ENCODE measurements at places on chromosomes 1 and 21.
A peak's percentile ranks its signal among the peaks of the same experiment; 100 is the strongest.

DNA sequence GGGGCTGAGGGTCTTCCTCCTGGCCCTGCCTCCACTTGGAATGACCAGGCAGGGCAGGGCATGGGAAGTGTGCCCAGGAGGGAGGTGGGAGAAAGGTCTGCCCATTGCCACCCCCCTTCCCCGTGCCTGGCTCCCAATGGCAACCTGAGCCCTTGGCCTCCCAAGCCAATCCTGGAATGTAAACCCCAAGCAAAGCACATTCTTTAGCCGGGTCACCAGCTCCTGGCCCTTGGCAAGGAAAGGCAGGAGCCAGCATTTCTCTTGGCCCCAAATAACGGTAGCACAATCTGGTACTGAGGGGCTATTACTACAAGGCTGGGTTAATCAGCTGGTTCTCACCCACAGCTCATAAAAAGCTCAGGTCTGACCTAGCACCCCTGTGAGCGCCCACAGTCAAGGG, 6.9 kb upstream of the NUAK2 start:
- DNase-seq, result no peak

GRCh38 chr1:3312898-3313575, 141.4 kb upstream of the ARHGEF16 start:
- no peak for DNase-seq

GRCh38 chr1:194975913-194976312, 1632.3 kb downstream of the KCNT2 start:
- no peak for DNase-seq

DNA sequence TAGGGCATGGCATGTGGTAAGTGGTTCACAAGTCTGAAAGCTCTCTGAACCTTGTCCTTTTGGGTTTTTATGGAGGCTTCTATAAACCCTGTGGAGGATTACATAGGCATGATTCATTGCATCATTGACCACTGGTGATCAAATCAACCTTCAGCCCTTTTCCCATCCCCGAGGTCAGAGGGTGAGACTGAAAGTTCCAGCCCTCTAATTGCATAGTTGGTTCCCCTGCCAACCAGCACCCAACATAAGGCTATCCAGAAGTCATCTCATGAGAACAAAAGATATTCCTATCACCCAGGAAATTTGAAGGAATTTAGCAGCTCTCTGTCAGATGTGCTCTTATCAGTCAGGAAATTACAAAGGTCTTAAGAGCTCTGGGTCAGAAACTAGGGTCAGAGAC, 89.5 kb upstream of the ARTN start:
- DNase-seq, result no peak

GRCh38 chr1:200282497-200283122, 127.2 kb downstream of the ZNF281 start:
- DNase-seq, result no peak

DNA sequence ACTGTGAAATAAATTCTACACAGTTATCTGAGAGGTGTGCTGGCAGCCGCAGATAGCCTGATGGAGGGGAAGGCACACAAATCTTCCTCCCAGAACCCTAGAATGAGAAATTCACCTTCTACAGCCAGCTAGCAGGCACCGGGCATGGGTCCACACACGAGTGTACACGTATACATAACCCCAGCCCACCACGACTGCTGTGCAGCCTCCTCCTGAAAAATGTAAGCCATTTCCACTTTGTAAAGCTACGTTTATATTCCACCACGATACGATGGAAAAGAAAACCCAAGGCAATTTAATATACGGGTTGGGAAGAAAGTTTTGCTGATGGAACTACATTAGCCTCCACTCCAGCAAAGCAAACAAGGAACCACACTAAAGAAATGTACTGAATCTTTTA, 1.8 kb downstream of the BTG3 start:
- DNase-seq, result no peak

GRCh38 chr1:230749635-230750034, 2.4 kb downstream of the CAPN9 start:
- no peak for DNase-seq

- no peak for DNase-seq
These were observed 2.0 kb upstream of the GJA5 start for GRCh38 chr1:147762233-147763024.

DNA sequence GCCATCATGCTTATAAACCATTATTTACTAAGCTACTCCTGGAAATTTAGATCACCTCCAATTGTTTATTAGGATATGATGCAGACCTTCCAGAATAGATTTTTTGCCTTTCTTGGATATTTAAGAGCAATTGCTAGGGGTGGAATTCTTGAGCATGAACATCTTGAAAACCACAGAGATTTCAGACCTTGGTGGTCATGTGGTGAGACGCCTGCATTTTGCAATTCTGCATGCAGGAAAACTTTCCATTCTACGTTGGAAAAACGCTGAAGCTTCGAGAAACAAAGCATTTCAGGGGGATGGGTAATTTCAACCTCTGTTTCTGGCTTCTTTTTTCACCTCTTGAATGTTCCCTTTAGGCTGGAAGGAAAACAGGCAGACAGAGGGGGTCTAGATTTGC, 596.3 kb downstream of the KIF26B start:
- no peak for DNase-seq

DNA sequence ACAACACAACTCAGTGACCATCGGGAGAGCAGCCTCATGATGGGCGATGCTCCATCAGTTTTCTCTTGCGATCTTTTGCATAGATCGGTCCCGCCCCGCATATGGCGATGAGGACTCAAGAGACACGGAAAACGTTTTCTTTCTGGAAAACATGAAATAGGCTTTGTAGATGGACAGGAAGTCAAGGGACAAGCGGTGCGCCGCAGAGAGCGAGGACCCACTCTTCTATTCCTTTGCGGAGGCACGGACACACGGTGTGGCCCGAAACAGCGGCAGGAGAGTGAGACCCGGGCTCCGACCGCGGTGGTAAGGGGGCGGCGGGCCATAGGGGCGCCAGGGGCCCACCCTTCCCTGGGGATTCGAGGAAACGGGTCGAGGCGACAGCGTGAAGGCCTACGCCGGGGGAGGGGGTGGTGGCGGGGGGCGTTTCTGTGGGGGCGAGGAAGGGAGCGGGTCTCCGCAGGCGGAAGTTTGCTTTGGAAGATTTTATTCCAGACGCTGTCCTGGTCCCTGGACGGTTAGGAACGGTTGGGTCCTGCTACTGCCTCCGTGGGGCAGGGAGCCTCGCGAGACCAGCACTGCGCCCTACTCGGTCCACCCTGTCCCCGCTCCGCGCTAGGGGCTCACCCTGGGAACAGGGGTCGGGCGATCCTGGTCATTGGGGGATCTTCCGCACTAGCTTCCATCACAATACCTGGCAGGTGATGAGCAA, 796 bp upstream of the TDRKH start:
- DNase-seq, result no peak

- no peak for DNase-seq
These were observed 730 bp upstream of the PHF13 start for GRCh38 chr1:6612641-6613360.

- no peak for DNase-seq
These were observed 31.2 kb downstream of the KCNA10 start for GRCh38 chr1:110487726-110488125.

DNA sequence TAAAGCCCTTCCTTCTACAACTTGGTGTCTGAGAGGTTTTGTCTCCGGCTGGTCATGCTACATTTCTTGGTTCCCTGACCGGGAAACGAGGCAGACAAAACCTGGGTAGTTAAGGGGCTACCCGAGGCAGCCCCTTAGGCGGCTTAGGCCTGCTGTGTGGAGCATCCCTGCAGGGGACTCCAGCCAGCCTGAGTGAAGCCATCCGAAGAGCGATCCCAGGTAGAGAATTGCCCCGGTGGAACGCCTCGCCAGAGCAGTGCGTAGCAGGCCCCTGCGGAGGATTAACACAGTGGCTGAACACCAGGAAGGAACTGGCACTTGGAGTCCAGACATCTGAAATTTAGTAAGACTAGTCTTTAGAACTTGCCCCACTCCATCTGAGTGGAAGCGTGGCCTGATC, 21.2 kb upstream of the MYOCOS start:
- no peak for DNase-seq

- DNase-seq, result no peak
These were observed 16.0 kb downstream of the ANGPTL3 start for GRCh38 chr1:62613325-62613727.

DNA sequence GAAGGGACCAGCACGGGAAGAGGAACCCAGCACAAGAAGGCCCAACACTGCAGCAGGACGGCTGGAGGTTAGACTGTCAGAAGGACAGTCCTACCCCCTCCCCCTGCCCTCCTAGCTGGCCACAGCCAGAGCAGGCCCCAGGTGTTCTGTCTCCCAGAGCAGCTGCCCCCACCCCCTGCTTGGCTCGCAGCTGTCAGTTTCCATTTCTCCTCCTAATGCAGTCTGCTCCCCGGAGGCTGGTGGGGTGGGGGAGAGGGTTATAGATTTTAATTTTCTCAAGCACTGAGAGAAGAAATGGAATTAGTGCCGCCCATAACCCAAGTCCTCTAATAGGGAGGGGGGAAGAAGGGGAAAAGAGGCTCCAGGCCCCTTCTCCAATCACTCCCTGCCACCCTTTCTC, 13.0 kb upstream of the PEAR1 start:
- no peak for DNase-seq

DNA sequence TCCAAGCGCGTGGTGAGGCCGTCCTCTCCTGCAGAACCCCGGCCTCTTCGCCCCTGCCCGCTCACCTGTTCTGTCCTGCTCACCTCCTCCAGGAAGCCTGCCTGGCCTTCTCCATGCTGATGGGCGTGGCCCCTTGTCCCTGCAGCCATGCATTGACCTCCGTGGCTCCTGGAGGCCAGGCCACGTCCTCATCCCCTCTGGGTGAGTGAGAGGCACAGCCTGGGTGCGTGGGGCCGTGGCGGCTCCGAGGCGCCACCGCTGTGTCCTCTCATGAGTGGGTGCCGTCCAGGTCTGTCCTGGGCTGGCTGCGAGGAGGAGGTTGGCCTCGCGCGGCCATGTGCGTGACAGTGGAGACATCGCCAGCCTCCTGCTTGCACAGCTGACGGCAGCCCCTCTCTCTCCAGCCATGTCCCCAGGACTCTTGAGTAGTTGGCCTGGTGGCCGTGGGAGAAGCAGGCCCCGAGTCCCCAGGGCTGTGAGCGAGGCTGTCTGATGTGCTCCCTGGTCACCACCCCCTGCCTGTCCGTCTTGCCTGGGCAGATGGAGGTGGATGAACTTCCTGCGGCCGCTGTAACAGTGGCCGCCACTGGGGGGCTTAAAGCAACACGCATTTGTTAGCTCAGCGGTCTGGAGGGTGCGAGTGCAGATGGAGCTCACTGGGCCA, 58.1 kb downstream of the PRKCZ start:
- DNase-seq, result no peak

- no peak for DNase-seq
These were observed 18.4 kb downstream of the OR2L3 start for GRCh38 chr1:248065071-248065470.

DNA sequence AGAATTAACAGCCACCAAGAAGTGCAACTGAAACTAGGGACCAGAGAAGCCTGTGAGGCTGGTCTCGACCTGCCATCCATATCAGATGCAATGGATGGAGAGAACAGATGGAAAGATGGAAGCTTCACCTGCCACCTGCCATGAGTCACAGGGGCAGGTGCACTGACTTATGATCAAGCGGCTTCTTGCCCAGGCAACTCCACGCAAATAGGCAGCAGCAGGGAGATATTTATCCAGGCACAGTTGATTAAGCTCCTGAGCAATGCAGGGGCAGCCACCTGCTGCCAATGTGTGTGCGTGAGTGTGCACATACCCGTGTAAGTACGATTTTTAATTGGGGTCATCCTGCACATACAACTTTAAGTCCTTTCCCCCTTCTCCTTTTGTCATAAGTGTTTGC, 174.2 kb downstream of the PTPRU start:
- no peak for DNase-seq

DNA sequence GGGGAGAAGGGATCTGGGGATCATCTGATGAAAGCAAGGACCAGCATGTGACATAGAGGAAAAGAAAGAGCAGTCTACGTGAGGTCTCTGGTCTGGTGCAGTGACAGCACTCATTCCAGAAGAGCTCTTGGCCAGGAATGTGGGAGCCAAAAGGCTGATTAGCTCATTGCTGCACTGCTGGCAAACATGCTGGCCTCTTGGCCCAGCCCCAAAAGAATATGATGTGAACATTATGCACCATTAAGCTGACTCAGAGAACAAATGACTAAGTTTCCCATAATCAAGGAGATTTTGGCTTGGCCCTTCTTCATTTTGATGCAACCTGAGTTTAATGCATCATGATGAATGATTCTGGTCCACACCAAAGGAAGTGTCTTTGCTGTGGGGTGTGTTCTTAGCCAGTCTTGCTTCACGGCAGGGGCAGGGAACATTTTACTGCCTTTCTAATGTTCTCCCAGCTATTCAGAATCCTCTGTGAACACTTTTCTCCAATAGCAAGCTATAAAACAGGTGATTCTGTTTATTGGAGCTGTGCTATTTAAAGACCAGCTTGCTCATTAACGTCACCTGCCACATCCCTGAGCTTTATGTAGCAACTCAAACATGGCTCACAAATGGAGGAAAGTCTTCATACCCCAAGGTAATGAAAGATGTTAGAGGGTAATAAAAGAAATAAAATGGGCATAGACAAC, 55.1 kb downstream of the PCBP3 start:
- DNase-seq, result no peak

DNA sequence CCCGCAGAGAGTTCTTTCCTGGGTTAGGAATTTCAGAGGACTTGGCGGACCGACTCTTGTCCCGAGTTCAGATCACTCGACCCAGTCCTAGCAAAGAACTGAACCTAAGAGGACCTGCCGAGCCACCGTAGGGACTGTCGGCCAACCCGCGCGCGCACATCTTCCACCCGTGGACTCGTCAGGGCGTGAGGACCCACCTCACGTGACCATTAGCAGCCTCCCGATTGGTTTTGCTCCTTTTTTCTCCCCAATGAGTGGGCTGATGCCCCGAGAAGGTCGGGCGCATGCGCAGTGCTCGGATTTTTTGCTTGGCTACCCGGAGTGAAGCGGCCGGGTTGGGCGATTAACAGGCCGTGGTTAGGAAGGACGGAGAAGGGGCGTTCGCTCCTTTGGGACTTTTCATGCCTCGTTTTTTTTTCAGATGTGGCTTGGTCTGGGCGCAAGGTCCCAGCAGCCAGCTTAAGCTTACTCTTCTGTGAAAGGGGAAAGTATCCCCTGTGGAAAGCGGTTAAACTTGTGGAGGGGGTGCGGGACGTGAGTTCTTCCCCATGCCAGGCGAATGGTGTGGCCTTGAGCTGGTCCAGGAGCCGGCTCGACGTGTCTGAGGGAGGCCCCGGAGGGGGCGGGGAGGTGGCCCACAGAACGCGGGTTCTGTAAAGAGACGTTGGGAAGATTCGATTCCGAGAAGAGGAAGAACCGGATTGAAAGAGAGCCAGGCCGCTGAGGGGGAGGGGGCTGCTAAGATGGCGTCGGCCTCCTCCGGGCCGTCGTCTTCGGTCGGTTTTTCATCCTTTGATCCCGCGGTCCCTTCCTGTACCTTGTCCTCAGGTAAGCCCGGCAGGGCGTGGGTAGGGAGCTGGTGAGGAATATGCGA, at the start of gene PIP5K1A:
Gene PIP5K1A (plus strand): TSS at position 299 of the 874 bp plus-strand sequence. CDS start 445 bp downstream, at position 744.
- peak; percentile 94 for DNase-seq

DNA sequence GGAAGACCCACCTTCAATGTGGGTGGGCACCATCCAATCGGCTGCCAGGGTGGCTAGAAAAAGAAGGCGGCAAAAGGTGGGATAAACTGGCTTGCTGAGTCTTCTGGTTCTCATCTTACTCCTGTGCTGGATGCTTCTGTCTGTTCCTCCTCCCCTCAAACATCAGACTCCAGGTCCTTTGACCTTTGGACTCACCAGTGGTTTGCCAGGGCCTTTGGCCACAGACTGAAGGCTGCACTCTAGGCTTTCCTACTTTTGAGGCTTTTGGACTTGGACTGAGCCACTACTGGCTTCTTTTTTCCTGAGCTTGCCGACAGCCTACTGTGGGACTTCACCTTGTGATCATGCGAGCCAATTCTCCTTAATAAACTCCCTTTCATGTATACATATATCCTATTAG, 55.9 kb downstream of the VCAM1 start:
- DNase-seq, result no peak

All from GM19239 (cell line).